Mesangial cell (primary cell): ENCODE measurements at places on chromosomes 16 and 17. TPM values are rescaled to one million over a fixed set of nuclear protein-coding genes. Genes with fewer than 3 reads are reported as not detected.

IGF2BP1 gene
- 13.0 and 18.1 TPM in 2 replicates for total RNA-seq

ZG16 gene
- not detected in 2 replicates for total RNA-seq

NPW gene
- total RNA-seq, result 4.4 and 5.7 TPM in 2 replicates

NUDT7 gene
- total RNA-seq, result 2.3 and 7.9 TPM in 2 replicates

ABCC3 gene
- total RNA-seq, result 10.4 and 61.5 TPM in 2 replicates

SLC35G6 gene
- total RNA-seq, result not detected in 2 replicates

ARL5C gene
- not detected in 2 replicates for total RNA-seq

NR1D1 gene
- total RNA-seq, result 2.1 and 4.6 TPM in 2 replicates

SRCIN1 gene
- total RNA-seq, result 0.25 TPM in 1 of 2 replicates, not detected in the other

CCR7 gene
- 0.13 TPM in 1 of 2 replicates, not detected in the other for total RNA-seq

HBA1 gene
- total RNA-seq, result not detected in 2 replicates

PLA2G10 gene
- total RNA-seq, result not detected in 2 replicates

ACBD4 gene
- total RNA-seq, result 2.9 and 10.6 TPM in 2 replicates

CMC2 gene
- 35.4 and 71.0 TPM in 2 replicates for total RNA-seq

VASN gene
- total RNA-seq, result 43.0 and 160 TPM in 2 replicates

KRTAP4-6 gene
- not detected in 2 replicates for total RNA-seq

UTS2R gene
- total RNA-seq, result not detected in 2 replicates

NLRC3 gene
- total RNA-seq, result not detected in 2 replicates

SCGB1C2 gene
- total RNA-seq, result not detected in 2 replicates

TNS4 gene
- total RNA-seq, result under 0.01 and 2.3 TPM in 2 replicates

TAT gene
- total RNA-seq, result not detected in 2 replicates

STX1B gene
- 0.63 and 0.65 TPM in 2 replicates for total RNA-seq

ANKRD40CL gene
- not detected in 2 replicates for total RNA-seq

ZNF469 gene
- total RNA-seq, result 8.5 and 11.7 TPM in 2 replicates

CSH2 gene
- total RNA-seq, result not detected in 2 replicates

QPRT gene
- total RNA-seq, result 124 and 265 TPM in 2 replicates

CDH5 gene
- total RNA-seq, result 0.33 TPM in 1 of 2 replicates, not detected in the other

TACO1 gene
- 24.3 and 28.4 TPM in 2 replicates for total RNA-seq

BPTF gene
- total RNA-seq, result 18.7 and 31.7 TPM in 2 replicates

METTL2A gene
- total RNA-seq, result 17.6 and 21.0 TPM in 2 replicates

KCNH6 gene
- not detected in 2 replicates for total RNA-seq

SLC22A31 gene
- 0.13 and 0.33 TPM in 2 replicates for total RNA-seq

KAT7 gene
- total RNA-seq, result 20.0 and 26.4 TPM in 2 replicates

SLC5A10 gene
- 0.13 TPM in 1 of 2 replicates, not detected in the other for total RNA-seq

NETO2 gene
- total RNA-seq, result 29.4 and 40.9 TPM in 2 replicates

NOXO1 gene
- total RNA-seq, result 0.25 TPM in 1 of 2 replicates, not detected in the other

IRX5 gene
- 0.98 and 2.3 TPM in 2 replicates for total RNA-seq

WNK4 gene
- 4.8 and 6.7 TPM in 2 replicates for total RNA-seq

ZP2 gene
- not detected in 2 replicates for total RNA-seq

SEZ6L2 gene
- total RNA-seq, result 13.0 and 66.6 TPM in 2 replicates

ATP2A1 gene
- total RNA-seq, result 0.16 and 0.89 TPM in 2 replicates

KRT24 gene
- not detected in 2 replicates for total RNA-seq

CACNG5 gene
- total RNA-seq, result not detected in 2 replicates

CDRT4 gene
- 1.6 TPM in 1 of 2 replicates, not detected in the other for total RNA-seq

CBLN1 gene
- not detected in 2 replicates for total RNA-seq

KRT36 gene
- total RNA-seq, result not detected in 2 replicates

CTRB2 gene
- not detected in 2 replicates for total RNA-seq

FBXW10B gene
- total RNA-seq, result not detected in 2 replicates

DYNLL2 gene
- 10.1 and 11.4 TPM in 2 replicates for total RNA-seq

MFSD6L gene
- total RNA-seq, result 0.13 TPM in 1 of 2 replicates, not detected in the other

WFIKKN2 gene
- total RNA-seq, result 0.13 and 0.16 TPM in 2 replicates

C1QTNF1 gene
- 8.0 and 16.9 TPM in 2 replicates for total RNA-seq

AXIN2 gene
- 1.8 and 8.4 TPM in 2 replicates for total RNA-seq

PSME3 gene
- 77.8 and 137 TPM in 2 replicates for total RNA-seq

SEC14L1 gene
- total RNA-seq, result 53.4 and 74.5 TPM in 2 replicates

CLEC18A gene
- total RNA-seq, result 0.65 and 15.8 TPM in 2 replicates

ADAP2 gene
- total RNA-seq, result 2.9 and 4.3 TPM in 2 replicates

LAT gene
- total RNA-seq, result 3.7 and 6.2 TPM in 2 replicates

MPO gene
- 0.13 TPM in 1 of 2 replicates, not detected in the other for total RNA-seq
